ENCODE measurements at places on chromosomes 2 and 18.

- DNase-seq = peak; percentile 51
Measured at GRCh38 chr2:173696274-173696673, 268.9 kb downstream of the SP3 start.

GRCh38 chr2:6231166-6231565 lies 539.0 kb downstream of the SOX11 start:
- no peak for DNase-seq

DNA sequence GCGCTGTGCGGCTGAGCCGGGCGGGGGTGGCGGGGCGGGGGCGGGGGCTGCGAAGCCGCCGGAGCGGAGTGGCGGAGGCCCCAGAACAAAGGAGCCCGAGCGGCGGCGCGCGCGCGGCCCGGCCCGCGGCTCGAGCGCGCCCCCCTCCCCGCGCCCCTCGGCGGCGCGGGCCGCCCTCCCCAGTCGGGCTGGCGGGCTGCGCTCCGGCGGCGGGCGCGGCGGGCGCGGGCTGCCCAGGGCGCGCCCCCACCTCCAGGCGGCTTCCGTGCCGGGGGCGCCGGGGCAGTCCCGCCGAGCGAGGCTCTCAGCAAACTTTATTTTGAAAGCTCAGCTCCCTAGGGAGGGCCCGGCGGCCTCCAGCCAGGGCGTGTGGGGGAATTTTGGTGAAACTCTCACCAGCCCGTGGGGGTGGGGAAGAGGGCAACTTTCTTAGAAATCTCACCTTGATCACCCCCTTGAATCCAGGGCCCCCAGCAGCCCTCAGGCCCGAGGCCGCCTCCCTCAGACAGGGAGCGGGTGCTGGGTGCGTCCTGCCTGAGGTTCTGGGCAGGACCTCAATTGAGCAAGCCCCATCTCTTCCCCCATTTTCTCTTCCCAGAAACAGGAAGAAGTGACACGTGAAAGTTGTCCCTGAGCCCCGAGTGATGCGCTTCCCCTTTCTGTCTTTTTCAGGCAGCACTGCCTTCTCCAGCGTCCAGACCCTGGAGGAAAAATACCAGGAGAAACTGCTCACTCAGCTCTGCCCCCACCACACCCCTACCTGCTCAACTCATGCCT lies 786 bp downstream of the TET3 start:
- no peak for DNase-seq

- DNase-seq = no peak
Measured at GRCh38 chr2:17757321-17757720, 3.4 kb downstream of the GEN1 start.

DNA sequence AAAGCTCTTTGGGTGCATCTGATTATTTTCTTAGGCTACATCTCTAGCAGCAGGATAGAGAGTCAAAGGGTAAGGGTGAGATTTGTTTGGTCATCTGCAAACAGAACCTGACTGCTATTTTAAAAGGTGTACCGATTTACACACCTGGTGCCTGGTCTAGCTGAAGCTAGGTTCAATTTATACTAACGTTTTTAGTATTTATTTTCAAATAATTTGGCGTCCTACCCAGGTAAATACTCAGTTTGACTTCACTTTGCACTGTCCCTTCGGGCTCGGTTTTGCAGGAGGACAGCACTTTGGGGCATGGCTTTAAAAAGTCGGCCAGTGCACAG lies 683 bp downstream of the PTRHD1 start:
- no peak for DNase-seq

DNA sequence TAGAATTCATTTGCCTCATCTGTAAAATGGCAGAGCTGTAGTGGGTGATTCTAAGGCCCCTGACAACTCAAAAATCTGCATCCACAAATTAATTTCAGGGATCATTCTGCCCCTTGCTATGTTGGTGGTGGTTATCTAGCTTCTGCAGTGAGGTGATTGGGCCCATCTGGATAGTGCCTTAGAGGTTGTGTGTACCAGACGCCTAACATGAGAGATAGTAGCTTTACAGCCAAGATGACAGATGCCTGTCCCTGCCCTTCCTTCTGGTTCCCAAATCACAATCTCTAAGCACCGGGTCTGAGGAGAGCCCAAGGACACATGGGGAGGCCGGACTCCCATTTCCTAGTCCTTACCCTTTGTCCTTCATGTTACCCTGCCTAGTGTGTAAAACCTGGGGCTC lies 51.1 kb upstream of the TNP1 start:
- DNase-seq = no peak

DNA sequence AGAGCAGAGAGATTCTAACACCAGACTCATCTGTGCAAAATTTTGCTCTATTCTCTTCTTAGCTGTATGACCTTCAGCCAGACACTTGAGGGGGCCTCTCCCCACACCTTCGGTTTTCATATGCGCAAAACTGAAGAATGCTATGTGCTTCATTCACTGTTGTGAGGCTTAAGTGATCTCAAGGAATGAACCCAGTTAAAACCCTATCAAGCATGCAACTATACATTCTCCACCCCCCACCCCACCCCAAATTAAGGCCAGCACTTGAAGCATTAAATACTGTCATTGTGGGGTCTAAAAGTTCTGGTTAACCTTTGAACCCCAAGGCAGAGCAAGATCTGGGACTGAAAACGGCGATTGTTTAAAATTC lies 10.0 kb downstream of the PCARE start:
- DNase-seq = peak; percentile 32

DNA sequence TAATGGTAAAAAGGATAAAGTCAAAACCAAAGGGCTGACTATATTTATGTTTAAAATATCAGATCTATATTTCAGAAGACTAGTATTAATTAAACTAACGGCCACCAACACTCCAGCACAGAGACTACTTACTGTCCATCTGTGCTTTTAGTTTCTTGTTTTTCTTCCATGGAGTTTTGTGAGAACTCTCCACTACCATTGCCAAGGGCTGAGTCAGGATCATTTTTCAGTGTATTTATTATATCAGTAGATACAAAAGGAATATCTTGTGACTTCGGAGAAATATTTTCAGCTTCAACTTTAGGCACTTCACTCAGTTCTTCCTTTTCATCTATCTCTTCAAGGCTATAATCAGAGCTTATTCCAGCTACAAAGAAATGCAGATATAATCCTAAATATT lies 79.1 kb upstream of the GRB14 start:
- DNase-seq = no peak

- no peak for DNase-seq
Measured at GRCh38 chr2:191041418-191042161, 27.6 kb upstream of the STAT1 start.

- DNase-seq = no peak
Measured at GRCh38 chr2:234363011-234363487, 133.8 kb downstream of the ARL4C start.

- no peak for DNase-seq
Measured at GRCh38 chr2:40230707-40231432, 221.0 kb downstream of the SLC8A1 start.

DNA sequence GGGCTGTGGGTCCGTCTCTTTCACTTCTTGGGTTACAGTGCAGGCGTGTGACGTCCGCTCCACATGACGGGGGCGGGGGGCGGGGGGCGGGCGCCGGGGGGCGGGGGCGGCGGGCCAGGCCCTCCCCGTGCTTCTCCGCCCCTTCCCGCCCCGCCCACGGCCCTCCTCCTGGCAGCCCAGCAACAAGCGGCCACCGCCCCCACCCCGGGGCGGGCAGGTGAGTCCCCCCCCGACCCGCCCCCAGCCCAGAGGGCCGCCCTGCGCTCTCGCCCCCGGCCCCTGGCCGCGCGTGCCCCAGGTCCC lies 3.6 kb downstream of the ZNF516 start:
- peak; percentile 87 for DNase-seq

Measured in right forelimb (tissue), 1 donor.